Effector memory CD8-positive, alpha-beta T cell (primary cell): ENCODE measurements at places on chromosomes 2 and 18.

GRCh38 chr2:217802876-217803652 is 199.7 kb downstream of the TNS1 start:
- no peak for DNase-seq

GRCh38 chr2:37873229-37873628 is 51.9 kb upstream of the RMDN2 start:
- DNase-seq = no peak

DNA sequence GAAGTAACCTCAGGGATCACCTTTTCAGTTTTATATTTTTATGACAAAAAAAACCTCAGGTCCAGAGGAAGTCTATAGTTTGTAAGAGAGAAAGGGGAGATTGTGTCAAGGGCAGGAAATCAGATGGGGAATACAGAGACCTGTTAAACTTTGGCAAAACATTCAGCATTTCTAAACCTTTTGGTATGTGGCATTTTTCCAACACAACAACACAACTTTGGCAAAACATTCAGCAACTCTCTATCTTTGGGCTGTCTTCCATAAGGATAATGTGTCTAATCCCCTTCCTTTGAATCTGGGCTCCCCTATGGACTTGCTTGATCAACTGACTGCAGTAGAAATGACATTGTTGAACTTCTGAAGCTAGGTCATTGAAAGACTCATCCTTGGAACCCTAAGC is 220.6 kb upstream of the CCDC68 start:
- no peak for DNase-seq

- no peak for DNase-seq
Measured at GRCh38 chr2:190197143-190197720, 122.4 kb downstream of the HIBCH start.

- DNase-seq = no peak
Measured at GRCh38 chr2:41061356-41061755, 609.5 kb upstream of the SLC8A1 start.

GRCh38 chr18:58785171-58785805 is 79.4 kb upstream of the ZNF532 start:
- no peak for DNase-seq

DNA sequence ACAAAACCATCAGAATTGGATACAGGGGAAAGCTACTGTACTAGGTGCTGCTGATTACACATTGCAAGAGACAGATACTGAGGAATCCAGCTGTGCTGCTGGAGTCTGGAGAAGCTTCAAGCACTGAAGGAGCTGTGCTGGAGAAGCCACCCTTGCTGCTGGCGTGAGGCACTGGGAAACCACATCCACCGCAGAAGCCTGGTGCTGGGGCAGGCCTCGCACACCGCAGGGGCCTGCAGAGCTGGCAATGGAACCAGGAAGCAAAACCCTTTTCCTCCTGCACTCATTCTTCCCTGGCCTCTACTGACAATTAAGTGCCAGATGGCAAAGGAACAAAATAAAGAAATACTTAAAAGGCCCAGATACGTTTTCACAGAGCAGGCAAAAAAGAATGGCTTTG is 94.4 kb upstream of the MSH6 start:
- DNase-seq = no peak

- no peak for DNase-seq
Measured at GRCh38 chr18:21760321-21760720, 19.7 kb downstream of the MIB1 start.

DNA sequence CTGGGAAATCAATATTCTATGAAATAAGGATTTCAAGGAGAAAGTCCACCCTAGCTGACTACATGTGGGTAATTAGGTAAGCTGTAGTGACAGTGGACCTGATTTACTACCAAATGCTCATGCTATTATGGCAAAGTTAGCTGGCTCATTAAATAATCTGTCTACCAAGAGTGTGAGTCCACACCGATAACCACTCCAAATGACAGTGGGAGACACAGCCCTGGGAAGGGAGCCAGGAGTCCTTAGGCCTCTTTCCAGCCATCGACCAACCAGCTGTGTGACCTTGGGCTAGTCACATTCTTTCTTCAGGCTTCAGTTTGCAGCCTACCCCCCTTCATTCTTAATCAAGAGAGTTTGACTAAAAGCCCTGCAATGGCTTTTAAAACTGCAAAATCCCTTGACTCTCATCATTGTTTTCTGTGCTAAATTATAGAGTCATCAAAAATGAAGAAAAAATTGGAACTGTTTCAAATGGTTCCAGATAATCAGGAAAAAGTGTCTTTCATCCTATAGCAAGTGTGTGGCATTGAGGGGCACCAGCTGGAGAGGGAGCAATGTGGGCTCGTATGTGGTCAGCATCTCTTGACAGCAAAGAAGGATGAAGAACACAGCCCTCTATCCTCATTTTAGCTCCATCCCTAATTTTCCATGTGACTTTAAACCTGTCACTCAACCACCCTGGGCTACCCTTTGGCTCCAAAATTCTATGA is 45.6 kb upstream of the SLC14A2 start:
- no peak for DNase-seq
